ENCODE measurements at places on chromosomes 12 and 14.

GRCh38 chr12:88876857-88877256 lies 296.6 kb upstream of the KITLG start:
- no peak for DNase-seq

- DNase-seq: no peak
These were observed 181.9 kb upstream of the BMP4 start for GRCh38 chr14:54138354-54139038.

GRCh38 chr12:111309584-111309983 lies 59.3 kb downstream of the PHETA1 start:
- no peak for DNase-seq

DNA sequence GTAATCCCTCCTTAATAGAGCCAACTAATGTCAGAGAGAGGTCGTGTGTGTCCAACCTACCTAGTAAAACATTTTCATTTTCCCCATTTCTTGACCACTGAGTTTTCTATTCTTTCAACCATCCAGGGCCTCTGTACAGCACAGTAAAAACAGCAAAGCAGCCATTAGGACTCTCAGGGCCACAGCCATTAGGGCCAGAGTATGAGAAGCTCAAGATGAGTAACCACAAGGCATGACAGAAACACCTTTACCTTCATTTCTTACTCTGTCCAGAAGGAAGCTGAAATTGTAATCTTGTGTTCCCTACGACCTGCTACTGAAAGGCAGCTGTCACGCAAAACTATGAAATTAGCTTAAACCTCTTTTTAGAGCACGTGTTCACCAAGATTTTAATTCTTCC lies 2.3 kb downstream of the SPPL3 start:
- no peak for DNase-seq

All from B cell (primary cell).